ENCODE measurements at places on chromosomes 7 and 10.

GRCh38 chr10:72719941-72720592 is 28.1 kb downstream of the MCU start:
- DNase-seq: no peak

DNA sequence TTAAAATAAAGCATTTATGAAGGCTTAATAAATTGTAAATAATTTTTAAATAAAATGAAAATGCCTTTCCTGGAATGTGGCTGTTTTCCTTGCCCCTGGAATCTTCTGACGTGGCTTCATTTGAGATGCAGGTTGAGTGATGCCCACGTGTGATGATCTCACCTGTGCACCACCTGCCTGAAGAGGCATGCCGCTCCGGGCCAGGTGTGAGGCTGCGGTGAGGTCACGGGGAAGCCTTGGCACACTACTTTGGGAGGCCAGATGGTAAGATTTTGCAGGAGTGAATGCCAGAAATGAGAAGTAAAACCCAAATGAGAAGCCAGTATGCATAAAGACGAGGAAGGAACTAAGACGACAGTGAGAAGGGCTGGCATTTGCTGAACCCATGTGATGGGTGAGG is 36.2 kb downstream of the GOT1 start:
- no peak for DNase-seq

- no peak for DNase-seq
Measured at GRCh38 chr7:4687956-4688355, 5.9 kb downstream of the FOXK1 start.

DNA sequence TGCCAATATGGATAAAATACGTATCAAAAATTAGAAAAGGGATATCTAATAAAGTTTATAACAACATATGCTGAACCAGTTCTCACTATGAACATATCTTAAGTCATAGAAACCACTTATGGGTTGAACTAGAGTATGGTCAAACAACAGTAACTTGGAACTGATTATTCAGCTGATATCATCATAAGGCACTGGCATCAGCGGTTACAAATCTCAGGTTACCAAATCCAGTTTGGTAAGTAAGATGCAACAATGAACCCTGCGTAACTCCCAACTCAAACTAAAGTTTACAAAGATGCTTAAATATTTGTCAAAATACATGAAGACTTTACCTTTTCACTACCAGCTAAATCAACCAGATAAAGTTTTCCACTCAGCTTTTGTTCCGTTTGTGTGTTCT is 19.3 kb downstream of the KIF5B start:
- no peak for DNase-seq

DNA sequence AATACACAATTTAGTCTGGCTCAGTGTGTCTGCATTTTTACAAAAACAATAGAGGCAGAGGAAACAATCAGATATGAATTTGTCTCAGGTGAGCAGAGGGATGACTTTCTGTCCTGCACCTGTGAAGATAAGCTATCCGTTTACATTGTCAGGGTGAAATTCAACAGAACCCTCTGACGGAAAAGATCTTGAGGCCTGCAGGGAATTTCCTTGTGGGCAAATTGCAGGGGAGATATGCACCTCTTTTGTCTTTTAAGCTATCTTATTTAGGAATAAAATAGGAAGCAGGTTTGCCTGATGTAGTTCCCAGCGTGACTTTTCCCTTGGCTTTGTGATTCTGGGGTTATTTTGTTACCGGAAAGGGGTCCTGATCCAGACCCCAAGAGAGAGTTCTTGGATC is 325.1 kb downstream of the GALNT17 start:
- no peak for DNase-seq

- DNase-seq: no peak
Measured at GRCh38 chr10:125985557-125986240, 89.3 kb downstream of the FANK1 start.
